Inflammatory macrophage treated with lipopolysaccharide for 1 hour (primary cell): ENCODE measurements at places on chromosomes 3 and 15.

DNA sequence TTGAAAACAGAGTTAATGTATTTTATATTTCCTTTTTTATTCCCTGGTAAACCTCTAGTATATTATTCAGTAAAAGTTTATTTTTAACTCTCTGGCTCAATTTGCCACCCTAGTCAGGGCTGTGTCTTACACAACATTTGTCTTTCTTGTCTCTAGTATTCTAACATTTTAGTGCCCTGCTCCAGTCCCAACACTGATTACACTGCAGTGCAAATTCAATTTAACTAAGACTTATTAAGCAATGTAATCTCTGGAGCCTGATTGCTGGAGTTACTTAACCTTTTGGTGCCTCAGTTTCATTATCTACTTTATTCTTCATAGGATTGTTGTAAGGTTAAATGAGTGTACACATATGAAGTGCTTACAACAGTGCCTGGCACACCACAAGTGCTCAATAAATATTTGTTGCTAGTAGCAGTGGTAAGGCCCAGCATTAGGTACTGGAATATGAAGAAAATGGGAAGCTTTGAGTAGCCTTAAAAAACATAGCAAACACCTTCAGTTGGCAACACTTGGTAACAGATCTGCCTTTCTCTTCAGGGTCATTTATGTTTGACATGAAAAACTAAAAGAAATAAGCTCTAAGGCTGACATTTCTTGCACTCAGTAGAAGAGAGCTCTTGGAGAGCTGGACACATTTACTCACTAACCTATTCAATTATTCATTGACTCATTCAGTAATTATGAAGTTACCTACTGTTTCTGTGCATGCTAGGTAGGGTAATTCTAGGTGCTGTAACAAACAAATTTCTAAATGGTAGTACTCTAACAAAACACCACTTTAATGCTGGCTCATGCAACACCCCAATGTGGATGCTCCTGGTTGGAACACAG lies 364.5 kb upstream of the EPHA3 start:
- no peak for DNase-seq

DNA sequence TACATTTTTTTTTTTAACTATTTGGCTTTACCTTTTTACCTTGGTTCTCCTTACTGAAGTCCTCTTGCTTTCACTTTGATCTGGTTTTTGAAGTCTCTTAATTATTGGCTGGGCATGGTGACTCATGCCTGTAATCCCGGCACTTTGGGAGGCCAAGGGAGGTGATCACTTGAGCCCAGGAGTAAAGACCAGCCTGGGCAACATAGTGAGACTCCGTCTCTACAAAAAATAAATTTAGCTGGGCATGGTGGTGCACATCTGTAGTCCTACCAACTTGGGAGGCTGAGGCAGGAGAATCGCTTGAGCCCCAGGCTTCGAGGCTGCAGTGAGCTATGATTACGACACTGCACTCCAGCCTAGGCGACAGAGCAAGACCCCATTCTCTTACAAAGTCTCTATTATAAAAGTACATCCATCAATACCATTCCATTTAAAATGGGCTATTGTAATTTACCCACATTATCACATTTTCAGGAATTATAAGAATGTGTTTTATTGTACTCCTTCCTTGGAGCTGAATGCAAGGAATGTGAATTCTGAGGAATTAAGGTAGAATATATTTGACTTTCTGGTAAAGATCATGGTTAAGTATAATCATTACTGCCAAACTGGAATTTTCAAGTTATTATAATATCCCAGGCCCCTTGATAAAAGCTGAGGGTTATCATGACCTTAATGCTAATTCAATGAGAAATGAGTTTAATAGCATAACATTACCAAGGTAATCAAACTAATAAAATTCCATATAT lies 49.0 kb downstream of the MSL2 start:
- DNase-seq, result no peak

- no peak for DNase-seq
Observed at GRCh38 chr15:63188247-63188925, 1.0 kb upstream of the RAB8B start.

GRCh38 chr3:192212979-192213378 lies 514.4 kb downstream of the FGF12 start:
- no peak for DNase-seq

- no peak for DNase-seq
Observed at GRCh38 chr3:135034291-135034768, 239.3 kb downstream of the EPHB1 start.

DNA sequence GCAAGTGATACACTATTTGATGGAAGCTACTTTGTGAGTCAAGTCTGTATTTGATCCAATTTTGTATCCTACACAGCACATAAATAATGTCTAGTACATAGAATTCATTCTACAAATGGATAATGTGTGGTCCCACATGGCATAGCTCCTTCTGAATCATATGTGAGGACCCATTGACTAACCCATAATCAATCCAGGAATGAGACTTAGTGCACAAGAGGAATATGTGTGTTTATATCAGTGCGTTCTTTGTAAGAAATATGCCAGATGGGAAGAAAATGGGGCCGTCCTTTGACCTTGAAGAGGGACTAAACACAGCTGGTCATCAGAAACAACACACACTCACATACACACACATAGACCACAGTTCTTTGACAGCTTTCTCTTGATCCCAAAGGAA lies 282.7 kb upstream of the SEMA6D start:
- DNase-seq, result no peak

DNA sequence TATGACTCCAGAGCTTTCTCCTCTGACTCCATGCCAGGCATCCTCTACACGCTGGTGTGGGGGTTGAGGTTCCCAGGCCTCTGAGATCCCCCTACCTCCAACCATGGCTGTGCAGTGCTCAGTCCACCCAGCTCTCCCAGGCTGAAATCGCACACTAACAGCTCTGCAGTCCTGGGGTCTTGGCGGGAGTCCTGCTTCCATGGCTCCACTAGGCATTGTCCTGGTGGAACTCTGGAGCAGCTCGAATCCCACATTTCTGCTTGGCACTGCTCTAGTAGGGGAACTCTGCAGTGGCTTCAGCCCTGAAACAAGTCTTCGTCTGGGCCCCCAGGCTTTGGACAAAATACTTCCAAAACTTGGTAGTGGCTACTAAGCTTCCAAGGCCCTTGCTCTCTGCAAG lies 50.7 kb downstream of the ROPN1B start:
- no peak for DNase-seq

- DNase-seq, result no peak
Observed at GRCh38 chr3:26963361-26963743, 340.8 kb downstream of the LRRC3B start.

DNA sequence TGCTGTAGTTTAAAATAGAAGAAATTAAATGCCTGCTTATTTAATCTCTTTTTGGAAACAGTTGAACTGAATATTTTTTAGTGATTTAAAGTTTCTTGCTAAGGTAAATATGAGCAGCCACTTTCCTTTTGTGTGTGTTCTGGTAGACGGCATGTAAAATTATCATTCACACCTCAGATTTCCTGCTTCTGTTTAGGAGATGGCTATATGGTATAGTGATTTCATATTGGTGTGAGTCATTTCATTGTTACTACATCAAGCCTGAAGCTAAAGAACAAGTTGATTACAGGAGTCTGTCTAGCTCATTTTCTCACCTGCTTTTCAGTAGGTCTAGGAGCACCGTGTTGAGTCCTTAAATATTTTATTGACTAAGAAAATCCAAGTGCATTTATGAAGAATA lies 2.2 kb downstream of the LRCH3 start:
- DNase-seq, result peak; percentile 50
